Anterior cingulate cortex (tissue), 58 donors: ENCODE measurements at places on chromosomes 13 and 19.

DNA sequence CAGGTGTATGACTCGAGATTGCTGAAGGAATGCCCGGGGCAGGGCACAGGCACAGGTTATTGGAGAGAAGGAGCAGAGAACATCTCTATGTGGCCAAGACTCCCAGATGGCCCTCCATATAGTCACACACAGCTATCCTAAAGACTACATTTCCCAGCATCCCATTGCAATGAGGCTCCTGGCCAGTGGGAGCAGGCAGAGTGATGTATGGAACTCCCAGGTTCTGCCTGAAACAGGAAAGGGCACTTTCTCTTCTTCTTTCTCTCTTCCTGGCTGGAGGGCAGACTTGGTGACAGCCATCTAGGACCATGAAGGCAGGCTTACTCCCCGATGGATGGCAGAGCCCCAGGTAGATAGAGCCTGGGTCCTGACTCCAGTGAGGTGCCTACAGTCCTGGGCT lies 13.5 kb downstream of the PPP1R13L start:
- no peak for DNase-seq

GRCh38 chr13:96817336-96817941 lies 176.8 kb downstream of the OXGR1 start:
- no peak for DNase-seq

DNA sequence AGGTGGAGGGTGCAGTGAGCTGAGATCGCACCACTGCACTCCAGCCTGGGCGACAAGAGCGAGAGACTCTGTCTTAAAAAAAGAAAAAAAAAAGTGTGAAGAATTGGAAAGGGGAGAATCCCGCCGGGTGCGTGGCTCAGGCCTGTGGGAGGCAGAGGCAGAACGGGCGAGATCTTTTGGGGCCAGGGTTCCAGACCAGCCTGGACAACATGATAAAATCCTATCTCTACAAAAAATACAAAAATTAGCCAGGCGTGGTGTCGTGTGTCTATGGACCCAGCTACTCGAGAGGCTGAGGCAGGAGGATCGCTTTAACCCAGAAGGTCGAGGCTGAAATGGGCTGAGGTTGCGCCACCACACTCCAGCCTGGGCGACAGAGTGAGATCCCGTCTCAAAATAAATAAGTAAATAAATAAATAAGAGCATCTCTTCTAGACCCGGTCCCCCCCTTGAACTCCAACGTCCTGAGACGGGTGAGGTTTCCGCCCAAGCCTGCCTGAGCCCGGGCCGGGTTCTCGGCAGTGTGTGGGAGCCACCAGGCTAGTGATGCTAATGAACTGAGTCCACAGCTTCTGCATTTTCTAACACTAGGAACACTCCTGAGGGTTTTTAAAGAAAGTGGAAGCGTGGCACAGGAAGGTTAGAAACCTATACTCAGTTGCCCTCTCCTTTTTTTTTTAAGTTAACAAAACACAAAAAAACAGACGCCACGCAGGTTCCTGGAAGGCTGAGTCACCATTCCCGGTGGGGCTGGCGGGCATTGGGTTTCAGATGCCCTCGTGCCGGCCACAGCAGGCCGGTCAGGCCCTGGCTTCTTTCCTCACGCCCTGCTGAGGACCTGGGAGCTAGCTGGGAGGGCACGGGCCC lies 22.0 kb downstream of the GPX4 start:
- DNase-seq = no peak

- DNase-seq = no peak
Measured at GRCh38 chr13:85725433-85725832, 73.8 kb downstream of the SLITRK6 start.

- no peak for DNase-seq
Measured at GRCh38 chr13:24007979-24008620, 110.8 kb upstream of the C1QTNF9B start.

DNA sequence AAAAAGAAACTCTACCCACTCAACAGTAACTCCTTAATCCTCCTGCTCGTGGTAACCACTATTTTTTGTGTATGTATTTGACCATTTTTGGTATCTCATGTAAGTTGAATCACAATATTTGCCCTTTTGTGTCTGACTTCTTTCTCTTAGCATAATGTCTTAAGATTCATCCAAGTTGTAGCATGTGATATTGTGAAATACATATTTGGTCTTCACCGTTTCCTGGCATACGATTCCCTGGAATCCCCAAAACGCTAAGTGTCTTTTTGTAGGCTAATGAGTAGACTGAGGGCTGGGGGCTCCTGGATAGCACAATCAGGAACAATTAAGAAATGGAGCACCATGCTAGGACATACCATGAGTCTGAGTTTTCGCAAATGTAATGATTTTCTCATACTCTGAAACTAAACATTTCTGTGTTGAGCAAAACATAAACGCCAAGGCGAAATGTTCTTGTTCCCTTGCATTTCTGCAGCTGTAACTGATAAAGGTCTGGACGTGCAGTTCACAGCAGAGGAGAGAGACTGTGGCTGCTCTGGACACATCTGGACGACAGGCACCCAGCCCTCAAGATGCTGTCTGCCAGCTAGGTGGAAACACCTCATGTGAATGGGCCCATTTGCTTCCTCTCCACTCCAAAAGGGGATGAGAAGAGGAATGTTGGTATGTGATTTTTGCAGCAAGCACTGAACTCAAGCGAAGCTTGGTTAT lies 38.4 kb downstream of the BRD4 start:
- no peak for DNase-seq

DNA sequence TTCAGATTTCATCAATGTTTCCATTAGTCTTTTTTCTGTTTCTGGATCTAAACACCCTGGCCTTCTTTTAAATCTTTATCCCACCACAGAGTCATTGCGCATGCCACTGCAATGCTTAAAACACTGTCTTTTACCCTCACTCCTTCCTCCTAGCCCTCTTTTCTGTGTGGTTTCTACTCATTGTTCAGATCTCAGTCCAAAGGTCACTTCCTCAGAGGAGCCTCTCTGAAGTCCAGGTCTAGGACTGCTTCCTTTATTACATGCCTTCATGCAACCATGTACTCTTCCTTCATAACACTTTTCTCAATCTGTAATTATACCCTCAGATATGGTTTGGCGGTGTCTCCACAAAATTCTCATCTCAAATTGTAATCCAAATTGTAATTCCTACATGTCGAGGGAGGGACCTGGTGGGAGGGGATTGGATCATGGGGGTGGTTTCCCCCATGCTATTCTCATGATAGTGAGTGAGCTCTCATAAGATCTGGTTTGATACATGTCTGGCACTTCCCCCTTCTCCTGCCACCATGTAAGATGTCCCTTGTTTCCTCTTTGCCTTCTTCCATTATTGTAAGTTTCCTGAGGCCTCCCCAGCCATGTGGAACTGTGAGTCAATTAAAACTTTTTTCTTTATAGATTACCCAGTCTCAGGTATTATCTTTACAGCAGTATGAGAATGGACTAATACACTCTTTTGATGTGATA lies 808.9 kb downstream of the DIAPH3 start:
- no peak for DNase-seq

DNA sequence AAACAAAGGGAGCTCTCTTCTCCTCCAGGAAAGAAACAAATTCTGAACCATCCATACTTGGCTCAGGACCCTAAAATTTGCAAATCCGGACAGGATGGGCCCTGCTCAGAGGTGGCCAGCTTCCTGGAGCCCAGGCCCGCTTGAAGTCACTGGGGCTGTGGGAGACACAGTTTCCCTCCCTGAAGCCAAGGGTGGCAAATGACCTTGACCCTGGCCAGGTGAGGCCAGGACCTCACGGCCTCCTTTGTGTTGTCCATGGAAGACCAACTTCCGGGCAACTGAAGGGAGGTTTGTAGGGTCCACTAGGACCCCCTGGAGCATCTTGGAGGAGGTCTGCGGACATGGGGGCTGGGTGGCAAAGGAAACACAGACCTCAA lies 5.5 kb downstream of the NANOS3 start:
- DNase-seq = no peak

- no peak for DNase-seq
Measured at GRCh38 chr19:23565256-23565655, 121.8 kb downstream of the ZNF675 start.

DNA sequence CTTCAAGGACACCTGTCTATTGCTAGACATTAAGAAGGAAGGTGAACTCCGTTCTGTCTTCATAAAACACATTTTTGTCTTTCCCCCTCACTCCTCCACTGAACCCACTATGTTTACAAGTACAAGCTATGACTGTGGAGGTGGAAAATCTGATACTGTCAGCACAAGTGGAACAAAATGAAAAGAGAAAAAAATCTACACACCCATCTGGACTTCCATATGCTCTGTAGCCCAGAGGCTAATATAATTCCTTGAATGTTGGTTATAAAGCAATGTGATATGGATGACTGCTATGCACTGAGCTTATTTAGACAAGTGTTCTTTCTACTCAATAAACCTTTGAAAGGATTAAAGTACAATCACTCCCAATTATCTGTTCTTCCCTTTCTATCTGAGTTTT lies 713.5 kb downstream of the DIAPH3 start:
- DNase-seq = no peak

DNA sequence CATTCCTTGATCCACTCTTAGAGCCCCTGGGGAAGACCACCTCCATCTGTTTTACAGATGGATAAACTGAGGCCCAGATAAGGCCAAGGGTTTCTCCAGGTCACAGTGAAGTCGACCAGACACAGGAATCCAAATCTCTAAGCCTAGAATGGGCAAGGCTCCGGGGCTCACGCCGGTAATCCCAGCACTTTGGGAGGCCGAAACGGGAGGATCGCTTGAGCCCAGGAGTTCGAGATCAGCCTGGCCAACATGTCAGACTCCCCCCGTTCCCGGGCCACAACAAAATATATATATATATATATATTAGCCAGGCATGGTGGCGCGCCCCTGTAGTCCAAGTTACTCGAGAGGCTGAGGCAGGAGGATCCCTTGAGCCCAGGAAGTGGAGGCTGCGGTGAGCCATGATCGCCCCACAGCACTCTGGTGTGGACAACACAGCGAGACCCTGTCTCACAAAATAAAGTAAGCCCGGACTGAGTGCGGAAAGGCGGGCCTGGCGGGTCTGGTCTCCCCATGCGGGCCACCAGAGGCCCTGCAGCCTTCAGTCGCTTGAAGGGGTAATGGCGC lies 615 bp upstream of the RPL13A start:
- DNase-seq = no peak

- DNase-seq = no peak
Measured at GRCh38 chr19:29645491-29645867, 19.8 kb upstream of the PLEKHF1 start.

DNA sequence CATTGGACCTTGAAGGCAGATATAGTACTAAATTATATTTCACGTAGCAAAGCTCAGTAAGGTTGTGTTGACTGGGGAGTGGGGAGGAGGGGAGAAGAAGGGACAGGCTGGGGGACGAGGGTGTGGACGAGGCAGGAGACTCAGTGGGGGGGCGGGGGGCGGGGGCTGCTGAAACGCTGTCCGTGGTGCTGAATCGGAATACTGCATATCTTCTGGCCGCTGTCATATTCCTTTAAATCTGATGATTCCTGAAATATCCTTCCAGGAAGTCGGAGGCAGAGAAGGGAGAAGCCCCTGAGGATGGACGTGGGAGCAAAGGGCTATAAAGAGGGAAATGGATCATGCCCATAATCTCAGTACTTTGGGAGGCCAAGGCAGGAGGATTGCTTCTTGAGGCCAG lies 34.7 kb upstream of the CASP14 start:
- DNase-seq = no peak

DNA sequence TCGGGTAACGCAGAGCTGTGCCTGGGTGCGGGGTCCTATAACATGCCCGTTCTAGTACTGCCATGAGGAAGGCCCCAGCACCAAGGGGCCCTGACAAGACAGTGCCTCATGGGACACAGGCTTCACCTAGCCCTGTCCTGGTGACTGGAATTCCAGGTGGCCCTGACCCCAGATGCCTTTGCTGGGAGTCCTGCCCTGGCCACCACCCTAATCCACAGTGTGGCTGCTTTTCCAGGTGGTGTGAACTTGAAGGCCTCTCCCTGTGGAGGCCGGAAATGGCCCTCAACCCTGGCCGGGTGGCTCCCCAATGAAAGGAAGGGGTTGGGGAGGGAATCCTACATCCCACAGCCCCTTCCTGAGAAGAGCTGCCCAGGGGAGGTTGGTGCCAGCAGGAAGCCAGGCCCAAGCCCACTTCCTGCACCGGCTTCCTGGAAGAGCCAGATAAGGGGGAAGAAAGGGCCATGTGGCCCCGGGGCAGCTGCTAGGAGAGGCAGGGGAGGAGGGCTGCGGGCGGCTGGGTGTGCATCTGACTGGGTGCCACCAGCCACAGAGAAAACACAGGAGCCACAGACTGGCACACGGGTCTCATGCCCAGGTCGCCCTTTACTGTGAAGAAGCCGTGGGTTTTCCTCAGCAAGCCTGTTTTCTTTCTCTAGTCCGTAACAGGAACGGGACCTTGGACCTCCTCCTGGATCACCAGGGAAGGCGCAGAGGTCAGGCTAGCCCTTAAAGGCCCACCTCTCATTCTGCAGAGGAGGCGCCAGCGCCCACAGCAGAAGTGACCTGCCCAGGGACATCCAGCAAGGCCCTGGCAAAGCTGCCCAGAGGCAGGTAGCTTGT lies 4.7 kb downstream of the LSM4 start:
- DNase-seq = no peak

- DNase-seq = no peak
Measured at GRCh38 chr19:5977222-5977784, 637 bp downstream of the RANBP3 start.

DNA sequence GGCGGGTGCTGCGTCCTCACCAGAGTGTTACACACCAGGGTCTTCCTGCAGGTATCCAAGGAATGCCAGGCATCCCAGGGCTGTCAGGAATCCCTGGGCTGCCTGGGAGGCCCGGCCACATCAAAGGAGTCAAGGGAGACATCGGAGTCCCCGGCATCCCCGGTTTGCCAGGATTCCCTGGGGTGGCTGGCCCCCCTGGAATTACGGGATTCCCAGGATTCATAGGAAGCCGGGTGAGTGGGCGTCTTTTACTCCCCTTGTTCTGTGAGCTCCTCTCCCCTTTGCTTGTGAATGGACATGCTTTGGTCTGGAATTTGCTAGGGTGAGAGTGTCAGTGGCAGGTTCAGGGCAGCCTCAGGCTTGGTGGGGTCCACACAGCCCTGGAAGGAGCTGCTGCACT lies 75.9 kb downstream of the RAB20 start:
- DNase-seq = no peak

DNA sequence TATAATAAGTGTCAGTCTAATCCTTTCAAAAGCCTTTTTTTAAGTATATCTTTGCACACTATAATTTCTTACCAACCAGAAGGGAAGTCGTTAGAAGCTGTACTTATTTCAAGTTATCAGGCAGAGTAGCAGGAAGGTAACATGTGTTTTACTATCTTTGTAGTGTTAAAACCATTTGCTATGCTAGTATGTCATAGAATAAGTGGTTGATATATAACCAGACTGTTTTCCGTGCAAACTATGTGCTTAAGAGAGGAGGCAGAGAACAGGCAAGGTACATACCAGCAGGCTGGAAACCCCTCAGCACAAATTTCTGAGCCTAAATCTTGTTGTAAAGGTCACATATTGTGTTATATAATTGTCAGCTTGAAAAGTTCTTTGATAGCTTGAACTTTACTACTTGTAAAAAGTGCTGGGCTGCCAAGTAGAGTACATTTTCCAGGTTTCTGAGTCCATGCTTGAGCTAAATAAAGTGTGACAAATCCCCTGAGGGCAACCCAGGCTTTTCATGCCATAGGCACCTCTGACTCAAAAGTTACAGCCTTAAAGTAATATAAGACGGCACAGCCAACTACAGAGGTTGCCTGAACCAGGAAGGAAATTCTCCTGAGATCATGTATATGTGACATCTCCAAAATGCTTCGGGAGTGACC lies 1297.4 kb downstream of the PCDH9 start:
- DNase-seq = no peak
